ENCODE measurements at places on chromosomes 5 and 9.

DNA sequence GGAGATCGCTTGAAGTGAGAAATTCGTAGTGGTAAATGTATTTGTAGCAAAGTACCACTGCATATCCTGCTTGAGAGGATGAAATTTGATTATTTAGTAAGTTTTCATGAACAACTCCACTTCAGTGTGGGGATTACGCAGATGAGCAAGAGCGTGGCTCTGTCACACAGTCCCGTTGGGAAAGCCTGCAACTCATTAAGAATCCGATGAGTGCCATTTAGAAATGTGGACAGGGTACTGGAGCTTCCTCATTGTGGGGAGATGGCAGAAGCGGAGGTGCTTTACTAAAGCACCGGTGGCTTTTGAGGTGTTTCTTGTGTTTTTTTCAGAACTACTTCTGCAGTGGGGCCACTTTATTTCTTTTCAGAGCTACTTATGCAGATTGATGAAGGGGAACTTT, 1.4 kb downstream of the TJP2 start:
- no peak for DNase-seq

- DNase-seq = no peak
These were observed 92.3 kb upstream of the TRIO start for GRCh38 chr5:14050821-14051220.

DNA sequence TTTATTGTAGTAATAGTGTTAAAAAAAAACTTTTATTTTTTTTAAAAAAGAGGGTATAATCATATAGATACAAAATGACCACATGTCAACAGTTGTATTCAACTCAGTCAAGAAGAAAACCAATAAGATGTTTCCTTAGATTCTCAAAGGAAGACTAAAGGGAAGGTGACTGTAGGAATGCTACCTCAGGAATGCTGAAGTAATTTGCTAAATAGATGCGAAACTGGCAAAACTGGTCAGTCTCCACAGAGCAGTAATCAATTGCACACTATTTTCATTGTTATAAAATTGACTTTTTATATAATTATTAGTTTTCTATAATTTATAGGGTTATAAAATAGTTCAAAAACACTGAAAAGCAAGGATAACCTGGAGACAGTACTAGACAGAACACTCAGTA, 204.8 kb downstream of the GABRG2 start:
- no peak for DNase-seq

GRCh38 chr9:105656131-105656921, 5.9 kb upstream of the TAL2 start:
- DNase-seq = no peak

DNA sequence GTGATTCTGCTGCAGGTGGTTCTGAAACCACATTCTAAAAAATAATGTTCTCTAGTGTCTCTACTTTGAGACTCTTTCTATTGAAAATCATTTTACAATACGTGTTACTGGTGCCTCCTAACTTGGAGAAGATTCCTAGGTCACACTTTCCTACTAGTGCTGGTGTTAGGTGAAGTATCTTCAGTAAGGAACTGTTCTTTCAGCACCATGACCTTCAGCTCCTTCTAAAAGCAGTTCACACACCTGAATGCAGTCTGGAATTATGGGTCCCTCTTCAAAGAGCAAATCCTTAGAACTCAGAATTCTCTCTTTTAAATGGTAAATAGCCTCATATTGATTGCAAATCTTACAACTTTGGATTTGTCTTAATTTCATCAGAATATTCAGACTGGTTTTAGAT, 10.6 kb upstream of the DPYSL3 start:
- DNase-seq = no peak

- DNase-seq = peak; percentile 32
These were observed 26.4 kb downstream of the TNPO1 start for GRCh38 chr5:72842816-72843215.

DNA sequence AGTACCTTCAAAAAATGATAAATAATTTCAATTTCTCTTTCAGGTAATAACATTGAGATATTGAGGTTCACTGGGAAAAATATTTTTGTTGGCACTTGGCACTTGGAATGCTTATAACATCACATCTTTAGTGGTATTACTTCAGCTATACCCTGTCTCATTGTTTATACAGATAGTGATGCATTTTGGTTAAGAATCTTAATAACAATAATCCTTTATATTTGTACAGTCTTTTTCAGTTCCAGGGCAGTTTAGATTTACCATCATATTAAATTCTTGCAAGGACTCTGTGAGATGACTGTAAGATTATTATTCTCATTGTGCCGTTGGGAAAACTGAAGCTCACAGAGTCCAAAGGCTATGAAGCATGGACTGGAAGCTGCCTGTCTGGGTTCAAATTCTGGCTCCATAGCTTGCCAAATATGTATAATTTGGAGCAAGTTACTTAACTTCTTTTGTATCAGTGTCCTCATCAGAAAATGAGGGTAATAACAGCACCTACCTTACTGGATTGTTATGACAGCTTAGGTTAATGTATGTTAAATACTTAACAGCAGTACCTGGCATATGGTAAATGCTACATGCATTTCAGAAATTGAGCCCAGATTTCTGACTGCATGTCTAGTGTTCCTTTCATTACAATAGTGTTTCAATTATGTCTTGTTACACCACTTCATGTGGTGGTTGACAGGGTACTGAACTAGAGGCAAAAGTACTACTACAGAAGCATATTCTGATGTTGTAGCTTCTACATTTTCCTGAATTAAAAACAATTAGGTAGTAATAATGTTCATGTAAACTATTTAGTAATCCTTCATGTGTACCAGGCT, 272.2 kb downstream of the PLK2 start:
- no peak for DNase-seq

DNA sequence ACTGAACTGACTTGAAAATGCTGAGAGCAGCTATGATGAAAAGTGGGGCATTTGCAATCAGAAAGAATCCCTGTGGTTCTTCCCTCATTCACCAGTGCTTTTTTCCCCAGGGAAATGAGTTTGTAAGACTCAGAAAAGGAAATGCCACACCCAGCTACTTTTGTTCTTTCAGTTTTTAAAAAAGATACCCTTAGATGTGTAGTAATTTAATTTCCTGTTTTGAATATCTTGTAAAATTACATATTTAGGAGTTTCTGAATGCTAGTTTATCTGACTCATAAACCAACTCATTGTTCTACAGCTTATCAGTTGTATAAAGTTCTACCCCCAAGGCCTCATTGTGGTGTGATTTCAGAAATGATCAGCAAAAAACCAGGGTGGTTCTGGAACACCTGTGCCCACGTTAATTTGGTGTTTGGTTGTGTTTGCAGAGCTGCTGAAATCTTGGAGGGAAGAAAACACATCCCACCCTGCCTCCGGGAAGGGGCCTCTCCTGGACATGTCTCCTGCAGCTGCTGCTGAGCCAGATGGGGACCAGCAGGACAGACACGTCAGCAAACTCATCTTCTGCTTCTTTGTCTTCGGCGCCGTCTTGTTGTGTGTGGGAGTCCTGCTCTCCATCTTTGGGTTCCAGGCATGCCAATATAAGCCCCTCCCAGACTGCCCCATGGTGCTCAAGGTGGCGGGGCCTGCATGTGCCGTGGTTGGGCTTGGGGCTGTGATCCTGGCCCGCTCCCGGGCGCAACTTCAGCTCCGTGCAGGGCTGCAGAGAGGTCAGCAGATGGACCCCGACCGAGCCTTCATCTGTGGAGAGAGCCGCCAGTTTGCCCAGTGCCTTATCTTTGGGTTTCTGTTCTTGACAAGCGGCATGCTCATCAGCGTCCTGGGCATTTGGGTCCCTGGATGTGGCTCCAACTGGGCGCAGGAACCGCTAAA, 2.8 kb downstream of the TMEM171 start:
- no peak for DNase-seq

- no peak for DNase-seq
These were observed 439.0 kb downstream of the ENC1 start for GRCh38 chr5:74201334-74202081.

GRCh38 chr5:64653766-64654560, 36.3 kb upstream of the SHISAL2B start:
- DNase-seq = no peak

GRCh38 chr9:20373263-20373662, 249.0 kb downstream of the MLLT3 start:
- DNase-seq = no peak

GRCh38 chr5:98772415-98773213, 849 bp upstream of the RGMB start:
- DNase-seq = peak; percentile 80

DNA sequence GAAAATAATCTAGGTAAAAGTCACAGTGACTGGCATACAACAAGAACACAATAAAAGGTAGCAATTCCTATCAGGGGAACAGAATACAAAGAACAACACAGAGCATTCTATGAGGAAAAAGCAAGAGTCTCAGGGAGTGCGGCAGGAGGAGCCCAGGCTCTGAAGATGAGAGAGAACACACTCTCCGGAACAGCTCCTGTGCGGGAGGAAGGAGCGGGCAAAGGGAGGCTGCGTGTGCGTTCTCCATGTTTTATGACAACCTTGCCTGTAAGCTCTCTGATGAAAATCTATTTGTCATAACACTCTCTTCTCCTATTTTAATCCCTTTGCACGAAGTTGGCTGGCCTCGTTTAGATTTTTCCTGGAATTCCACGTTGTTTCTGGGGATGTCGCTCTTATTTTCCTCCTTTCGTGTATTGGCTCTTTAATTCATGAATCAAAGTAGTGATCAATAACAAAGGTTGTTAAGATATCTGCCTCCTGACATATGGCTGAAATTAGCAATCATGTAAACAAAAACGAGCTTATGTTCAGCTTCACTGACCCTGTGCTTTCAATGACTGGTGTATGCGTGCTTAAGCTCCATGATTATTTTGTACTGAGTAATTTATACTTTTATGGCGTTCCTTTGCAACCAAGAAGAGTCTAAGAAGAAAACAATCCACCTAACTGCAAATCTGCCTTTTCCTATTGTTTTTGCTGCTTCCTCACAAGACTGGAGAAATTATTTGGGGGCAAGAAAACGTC, 109.5 kb downstream of the MYO10 start:
- DNase-seq = no peak

- DNase-seq = no peak
These were observed 137.5 kb downstream of the MAT2B start for GRCh38 chr5:163642904-163643303.

- DNase-seq = no peak
These were observed 5.5 kb upstream of the NINJ1 start for GRCh38 chr9:93139365-93140182.

DNA sequence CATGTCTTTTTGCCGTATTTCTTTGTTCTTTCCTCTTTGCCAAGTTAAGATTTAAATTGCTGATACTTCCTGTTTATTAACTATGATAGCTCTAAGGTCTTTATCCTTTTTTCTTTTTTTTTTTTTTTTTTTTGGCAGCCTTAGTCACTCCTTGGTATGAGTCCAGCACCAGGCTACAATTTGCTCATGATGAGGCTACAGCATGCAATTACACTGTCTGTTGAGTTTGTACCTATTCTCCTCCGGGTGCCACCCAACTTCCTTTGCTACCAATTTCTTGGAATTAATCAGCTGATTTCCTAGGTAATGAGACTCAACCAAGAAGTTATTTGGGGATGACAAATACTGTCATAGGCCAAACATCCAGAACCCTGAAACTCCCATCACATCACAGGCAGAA, 25.5 kb downstream of the ACTL7B start:
- no peak for DNase-seq

DNA sequence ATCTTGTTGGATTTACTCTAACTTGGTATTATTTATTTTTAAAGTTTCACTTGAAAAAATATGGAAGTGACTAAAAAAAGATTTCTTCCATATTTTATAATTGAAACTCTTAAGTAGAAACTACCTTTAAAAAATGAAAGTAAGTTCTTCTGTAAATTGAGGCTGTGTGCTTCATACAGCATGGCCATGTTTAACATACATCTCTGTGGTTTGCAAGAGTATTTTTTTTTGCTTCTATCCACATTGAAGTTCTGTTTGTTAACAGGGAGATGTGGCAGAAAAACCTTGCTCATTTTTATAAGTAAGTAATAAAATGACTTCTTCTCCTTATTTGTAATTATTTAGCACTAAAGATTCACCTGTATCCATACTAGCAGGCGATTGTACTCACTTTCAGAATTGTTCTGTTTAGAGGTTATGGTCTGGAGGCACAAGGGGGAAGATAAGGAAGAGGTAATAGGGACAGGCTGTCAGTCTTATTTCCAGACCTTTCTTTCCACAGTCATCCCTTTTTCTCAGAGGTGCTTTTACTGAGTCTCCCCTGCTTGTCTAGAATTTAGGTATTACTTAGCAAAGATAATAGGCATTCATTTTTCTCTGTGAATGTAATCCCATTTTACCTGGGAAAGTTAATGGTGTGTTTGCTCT, 16.0 kb downstream of the FYB1 start:
- DNase-seq = no peak

- DNase-seq = no peak
These were observed 121.4 kb upstream of the MVB12B start for GRCh38 chr9:126205265-126205664.

DNA sequence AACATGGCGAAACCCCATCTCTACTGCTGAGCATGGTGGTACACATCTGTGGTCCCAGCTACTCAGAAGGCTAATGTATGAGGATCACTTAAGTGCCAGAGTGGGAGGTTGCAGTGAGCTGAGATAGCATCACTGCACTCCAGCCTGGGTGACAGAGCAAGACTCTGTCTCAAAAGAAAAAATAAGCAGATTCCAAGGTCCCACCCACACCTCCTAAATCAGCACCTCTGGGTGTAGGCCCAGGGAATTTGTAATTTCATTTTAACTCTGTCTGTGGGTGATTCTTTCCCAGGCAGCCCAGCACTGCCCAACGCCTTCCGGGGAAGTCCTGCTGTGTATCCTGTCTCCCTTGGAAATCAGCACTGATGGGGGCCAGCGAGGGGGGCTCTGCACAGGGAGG, 12.5 kb downstream of the CAMK2A start:
- no peak for DNase-seq

GRCh38 chr5:37494756-37495155, 115.6 kb downstream of the WDR70 start:
- DNase-seq = no peak

DNA sequence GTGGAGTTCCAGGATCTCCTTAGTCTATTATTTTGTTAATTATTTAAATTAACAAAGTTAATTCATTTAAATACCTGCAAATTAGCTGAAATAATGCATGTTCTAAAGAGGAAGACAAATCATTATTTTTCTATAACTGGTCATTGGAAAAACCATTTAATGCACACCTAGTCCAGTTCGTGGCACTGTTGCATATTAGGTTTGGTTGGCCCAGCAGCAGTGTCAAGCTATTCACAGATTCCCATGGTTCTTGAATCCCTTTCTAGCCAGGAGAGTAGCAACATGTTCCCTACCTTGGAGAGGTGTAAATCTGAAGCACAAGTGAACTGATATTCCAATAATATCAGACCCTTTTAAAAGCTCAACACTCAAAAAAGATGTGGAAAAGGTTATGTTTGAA, 155.2 kb downstream of the TMEM161B start:
- no peak for DNase-seq

DNA sequence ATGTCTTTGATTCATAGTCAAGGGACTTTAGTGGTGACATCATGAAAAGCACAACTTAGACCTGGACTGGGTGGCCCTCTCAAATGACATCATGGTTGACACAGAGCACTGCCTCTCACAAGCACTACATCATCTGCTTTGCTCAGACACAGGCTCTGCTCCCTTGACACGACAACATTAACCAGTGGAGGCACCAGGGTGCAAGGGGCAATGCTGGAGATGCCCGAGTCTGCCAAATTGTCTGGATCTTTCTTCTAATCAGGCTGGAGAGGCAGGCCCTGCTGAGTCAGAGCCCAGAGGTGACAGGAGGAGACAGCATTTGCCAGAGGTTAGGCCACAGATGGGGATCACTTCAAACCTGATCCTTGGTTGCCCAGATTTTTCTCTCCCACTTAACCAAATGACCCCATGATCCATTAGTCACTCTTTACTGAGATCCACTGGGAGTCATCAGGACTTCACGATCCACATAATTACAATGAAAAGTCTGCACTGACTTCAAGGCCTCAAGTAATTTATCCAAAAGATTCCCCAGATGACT, 174.4 kb downstream of the SLIT3 start:
- no peak for DNase-seq

GRCh38 chr5:95647886-95648860, 1.6 kb downstream of the RFESD start:
- DNase-seq = no peak

Measured in HCT116 (cell line).